Kidney epithelial cell (primary cell): ENCODE measurements at places on chromosomes 2 and 18. TPM values are rescaled to one million over a fixed set of nuclear protein-coding genes. Genes with fewer than 3 reads are reported as not detected.

Gene REL
- 6.7 and 8.6 TPM in 2 replicates for total RNA-seq

Gene NFATC1
- 2.7 and 3.4 TPM in 2 replicates for total RNA-seq

Gene HMSD
- not detected in 2 replicates for total RNA-seq

Gene PLGLB2
- 0.17 and 1.2 TPM in 2 replicates for total RNA-seq
